Forelimb muscle (tissue), 1 donor: ENCODE measurements at places on chromosomes 5 and 9.

- DNase-seq, result no peak
Observed at GRCh38 chr9:95940265-95940664, 64.8 kb downstream of the ERCC6L2 start.

DNA sequence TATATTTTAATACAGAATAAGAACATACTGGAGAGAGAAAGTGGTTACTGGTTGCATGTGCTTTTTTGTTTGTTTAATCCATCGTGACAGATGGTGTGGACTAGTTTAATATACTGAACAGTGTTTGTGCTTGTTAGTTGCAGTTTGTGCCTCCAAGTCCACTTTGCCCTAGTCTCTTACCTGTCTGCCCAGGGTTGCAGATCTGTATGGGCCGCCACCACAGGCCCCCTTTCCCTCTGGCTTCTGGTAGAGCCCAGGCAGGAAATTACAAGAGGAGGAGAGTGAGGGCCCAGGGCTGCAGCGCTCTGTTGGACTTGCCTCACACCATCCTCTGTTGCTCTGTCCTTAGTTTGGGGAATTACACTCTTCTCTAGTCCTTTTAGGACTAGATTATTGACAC lies 166.4 kb downstream of the KDM4C start:
- no peak for DNase-seq

GRCh38 chr9:115164511-115164974 lies 46.6 kb upstream of the TNC start:
- no peak for DNase-seq

GRCh38 chr9:111300140-111300735 lies 29.8 kb downstream of the OR2K2 start:
- no peak for DNase-seq

DNA sequence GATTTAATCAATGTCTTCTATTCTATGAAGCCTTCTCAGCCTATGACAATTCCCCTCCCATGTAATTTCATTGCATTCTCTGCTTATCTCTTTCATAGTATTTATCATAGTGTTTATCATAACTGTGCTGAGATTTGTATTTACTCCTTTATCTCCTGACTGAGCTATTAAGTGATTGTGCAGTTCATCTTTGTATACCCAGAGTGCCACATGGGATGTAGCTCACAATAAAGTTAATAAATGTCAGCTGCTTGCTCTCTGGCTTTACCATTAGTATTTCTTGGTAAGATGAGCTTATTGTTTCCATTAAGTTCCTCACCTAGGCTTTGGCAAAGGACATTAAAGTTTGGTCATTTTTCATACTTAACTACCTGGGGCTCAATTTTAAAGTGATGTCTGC lies 275.1 kb upstream of the MPDZ start:
- DNase-seq, result no peak

GRCh38 chr5:62506659-62507460 lies 71.8 kb upstream of the LRRC70 start:
- no peak for DNase-seq

GRCh38 chr9:93226819-93227218 lies 42.9 kb downstream of the WNK2 start:
- no peak for DNase-seq

- DNase-seq, result peak; percentile 1
Observed at GRCh38 chr5:153276151-153276550, 214.3 kb upstream of the GRIA1 start.

GRCh38 chr5:152170350-152170749 lies 234.7 kb downstream of the NMUR2 start:
- no peak for DNase-seq

DNA sequence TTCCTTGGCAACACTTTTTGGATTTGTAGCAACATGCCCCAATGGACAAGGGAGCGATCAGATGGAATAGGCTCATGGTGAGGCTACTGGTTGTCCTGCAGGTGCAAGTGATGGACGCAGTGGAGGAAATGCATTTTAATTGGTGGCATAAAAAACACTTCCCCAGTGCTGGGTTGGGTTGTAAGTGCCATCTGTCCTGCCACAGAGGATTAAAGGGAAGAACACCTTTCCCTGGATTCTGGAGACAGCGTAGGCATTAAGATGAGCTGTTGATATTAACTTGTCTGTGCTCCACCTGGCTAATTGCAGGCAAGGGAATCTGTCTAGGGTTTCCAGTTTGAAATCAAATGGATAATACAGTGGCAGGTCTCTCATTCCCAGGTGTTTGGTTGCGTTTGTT lies 173.4 kb downstream of the ZNF462 start:
- DNase-seq, result no peak

GRCh38 chr5:168239325-168239724 lies 52.1 kb upstream of the WWC1 start:
- no peak for DNase-seq

- DNase-seq, result peak; percentile 54
Observed at GRCh38 chr9:94945197-94946144, 219.0 kb downstream of the AOPEP start.

DNA sequence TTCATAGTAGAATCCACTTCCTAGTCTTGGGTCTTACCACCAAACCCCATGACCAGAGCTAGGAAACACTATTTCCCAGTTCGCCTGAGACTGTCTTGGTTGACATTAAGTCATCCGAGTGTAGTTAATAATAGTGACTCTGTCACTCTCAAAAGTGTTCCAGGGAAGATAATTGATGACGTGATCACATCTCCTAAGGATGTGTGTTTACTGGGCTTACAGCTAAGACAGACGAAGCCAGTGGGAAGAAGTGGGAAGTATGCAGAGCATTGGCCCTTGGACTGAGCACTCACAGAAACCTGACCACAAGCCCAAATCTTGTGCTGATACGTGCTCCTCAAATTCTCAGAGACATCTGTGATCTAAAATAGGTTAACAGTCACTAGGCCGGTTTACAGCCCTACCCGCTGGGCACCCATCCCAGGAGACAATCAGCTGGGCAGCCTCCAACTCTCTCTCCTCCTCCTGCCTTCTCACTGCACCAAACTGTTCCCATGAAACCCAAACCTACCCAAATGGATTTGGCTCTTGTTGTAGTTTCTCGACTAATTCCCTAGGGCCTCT lies 316.6 kb downstream of the TLE1 start:
- DNase-seq, result no peak

DNA sequence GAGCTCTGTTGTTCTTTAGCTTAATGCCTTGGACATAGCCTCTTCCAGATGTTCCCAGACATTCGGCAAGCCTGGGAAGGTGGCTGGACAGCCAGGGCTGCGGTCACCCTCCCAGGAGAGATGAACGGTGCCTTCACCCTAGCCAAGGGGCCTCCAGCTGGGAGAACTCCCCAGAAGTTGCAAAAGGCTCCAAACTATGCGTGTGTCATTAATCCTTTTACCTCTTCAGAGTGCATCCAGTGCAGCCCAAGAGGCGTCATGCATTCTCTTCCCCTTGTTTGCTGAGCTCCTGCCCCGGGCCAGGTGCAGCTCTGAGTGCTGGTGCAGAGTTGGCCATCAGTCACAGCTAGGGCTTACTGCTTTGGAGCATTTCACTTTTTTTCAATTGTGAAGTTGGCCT lies 22.8 kb downstream of the HMCN2 start:
- DNase-seq, result no peak

DNA sequence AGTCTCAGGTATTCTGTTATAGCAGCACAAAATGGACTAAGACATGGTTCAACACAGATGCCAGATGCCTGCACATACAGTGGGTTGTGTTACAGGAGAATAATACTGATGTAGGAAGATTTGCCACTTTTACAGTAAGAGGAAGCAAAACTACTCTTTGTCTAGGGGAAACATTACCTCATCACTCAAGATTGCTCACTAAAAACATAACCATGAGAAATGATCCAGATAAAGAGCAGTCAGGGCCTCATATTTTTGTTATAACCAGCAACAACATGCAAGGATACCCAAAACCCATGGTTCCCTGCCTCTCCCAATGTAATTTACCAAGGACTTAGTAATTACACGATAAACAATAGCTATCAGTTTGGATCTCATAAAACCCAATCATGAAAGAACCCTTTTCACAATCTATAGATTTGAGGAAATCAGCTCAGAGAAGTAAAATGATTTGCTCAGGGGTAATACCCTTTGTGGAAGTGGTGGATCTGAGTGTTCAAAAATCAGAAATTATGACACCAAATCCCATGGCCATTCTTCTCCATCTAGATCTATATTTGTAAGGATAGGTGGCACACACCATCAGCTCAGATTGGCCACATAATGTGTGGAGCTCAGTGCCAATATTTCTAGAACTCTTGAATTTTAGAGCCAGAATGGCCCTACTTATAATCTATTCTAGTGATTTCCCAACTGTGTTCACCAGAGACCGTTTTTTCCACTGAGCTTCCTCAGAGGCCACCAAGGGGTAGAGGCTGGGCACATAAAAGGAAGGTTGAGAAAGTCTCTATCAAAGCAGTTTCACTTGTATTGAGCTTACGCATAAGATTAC lies 27.8 kb downstream of the DPYSL3 start:
- no peak for DNase-seq

DNA sequence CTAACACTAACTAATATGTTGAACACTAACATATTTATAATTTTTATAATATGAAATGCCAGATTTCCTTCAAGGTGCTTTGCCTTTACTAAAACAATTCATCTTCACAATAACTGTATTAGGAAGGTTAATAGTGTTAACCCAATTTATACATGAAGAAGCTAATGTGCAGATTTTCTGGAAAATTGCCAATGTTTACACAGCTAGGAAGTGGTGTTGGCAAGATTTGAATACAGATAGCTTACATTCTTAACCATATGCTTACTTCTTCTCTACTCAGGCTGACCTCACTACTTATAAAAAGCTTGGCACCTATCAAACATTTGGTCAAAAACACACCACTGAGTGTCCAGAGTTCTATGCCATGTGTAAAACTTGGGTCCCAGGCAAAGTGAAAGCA lies 445.4 kb upstream of the ITGA1 start:
- DNase-seq, result no peak

DNA sequence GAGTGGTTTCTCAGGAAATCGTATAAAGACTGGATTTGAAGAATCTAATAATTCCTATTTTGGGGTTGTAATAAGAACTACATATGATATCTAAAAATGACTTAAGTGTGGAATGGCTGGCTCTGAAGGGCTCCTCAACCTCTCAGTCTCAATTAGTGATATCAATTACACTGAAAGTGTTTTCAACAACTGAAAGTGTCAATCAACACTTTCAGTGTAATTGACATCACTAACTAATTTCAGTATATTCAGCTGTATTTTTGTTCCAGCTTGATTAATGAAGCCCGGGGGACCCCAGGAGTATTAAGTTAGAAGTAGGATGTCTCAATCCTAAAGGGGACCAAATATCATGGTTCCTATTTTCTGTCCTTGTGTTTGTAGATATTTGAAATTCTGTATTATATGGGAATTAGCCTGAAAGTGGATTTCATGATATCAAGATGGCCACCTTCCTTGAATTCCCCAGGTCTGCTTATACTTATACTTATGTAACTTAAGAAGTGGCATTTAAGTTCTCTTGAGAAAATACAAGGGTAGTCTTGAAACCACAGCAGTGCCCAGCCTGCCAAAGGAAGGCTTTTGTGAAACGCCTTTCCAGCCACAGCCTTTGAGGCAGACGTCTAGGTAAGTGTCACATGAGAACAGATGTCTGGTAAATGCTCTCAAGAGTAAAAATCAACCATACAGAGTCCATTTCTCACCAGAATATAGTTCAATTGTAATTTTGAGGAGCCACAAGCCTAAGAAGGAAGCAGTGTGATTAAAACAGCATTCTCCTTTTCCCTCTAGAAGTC lies 4.6 kb downstream of the BASP1 start:
- no peak for DNase-seq

GRCh38 chr9:4306066-4306776 lies 6.4 kb upstream of the GLIS3 start:
- DNase-seq, result no peak

DNA sequence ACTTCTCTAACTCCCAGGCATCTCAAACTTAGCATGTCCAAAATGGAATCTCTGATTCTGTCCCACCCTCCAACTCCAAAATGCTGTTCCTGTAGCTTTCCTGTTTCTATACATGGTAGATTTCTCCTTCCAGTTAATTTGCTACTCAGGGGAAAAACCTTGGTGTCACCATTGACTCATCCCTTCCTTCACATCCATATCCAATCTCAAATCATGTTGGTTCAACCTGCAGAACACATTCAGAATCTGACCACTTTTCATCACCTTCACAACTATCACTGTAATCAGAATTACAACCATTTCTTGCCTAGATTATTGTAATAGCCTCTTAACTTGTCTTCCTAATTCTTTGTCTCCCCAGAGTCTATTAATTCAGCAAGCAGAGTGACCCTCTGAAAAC lies 10.8 kb downstream of the RIOK2 start:
- no peak for DNase-seq

DNA sequence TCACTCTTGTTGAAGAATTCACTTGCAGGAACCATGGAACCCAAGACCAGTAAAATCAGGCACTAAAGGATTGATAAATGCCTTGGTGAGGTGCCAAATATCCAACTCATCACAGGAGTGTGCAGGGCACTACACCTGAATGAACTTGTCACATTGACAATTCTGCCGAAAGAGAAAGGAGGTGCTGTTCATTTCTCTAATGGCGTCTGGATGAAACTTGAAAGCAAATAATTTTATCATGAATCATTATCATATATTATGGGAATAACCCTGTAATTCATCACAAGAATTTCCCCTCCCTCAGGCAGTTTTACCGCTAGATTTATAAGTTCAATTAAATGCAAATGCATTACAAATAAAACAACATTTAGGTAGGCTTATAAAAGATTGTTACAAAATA lies 360.0 kb downstream of the GLIS3 start:
- no peak for DNase-seq

- DNase-seq, result no peak
Observed at GRCh38 chr5:80655231-80655774, 520 bp upstream of the DHFR start.

DNA sequence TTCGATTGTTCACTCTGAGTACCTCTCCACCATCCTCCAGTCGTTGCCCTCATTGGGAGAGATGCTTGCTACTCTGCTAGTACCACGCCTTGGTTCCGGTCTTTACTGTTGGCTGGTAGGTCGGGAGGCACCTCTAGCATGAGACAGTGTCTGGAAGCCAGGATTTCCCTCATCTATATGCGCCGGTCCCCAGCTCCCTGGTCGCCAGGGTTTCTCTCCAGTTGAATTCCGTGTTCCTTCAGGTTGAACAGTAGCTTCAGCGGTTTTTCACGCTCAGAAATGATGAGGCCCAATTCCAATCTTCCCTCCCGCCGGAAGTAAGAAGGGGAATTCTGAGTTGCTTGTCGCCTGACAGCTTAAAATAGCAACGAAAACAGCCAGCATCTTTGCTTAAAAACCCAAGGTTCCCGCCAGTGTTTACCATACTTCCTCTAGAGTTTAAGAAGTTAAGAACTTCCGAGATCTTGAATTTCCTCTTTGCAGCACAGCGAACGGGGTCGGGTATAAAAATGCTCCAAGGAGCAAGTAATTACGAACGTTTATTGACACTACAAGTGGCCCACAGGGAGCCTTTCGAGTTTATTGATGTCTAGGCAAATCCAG lies 1.3 kb upstream of the ST8SIA4 start:
- DNase-seq, result no peak

DNA sequence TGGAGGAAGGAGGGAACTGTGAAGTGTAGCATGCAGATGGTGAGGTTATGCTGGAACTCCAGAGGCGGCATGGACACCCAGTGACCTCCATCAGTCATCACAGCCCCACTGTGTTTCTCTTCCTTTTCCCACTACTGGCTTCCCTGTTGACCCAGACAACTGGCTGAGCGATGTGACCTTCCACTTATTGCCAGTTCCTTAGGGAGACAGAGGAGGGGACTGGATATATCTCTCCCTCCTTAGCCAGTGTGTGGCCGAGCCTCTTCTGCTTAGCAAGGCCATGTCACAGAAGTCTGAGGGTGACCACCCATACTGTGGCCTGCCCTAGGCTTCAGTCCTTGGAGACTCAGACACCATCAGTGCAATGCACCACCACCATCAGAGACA lies 3.0 kb upstream of the PHYKPL start:
- DNase-seq, result no peak
